NCI-H1105 treated with DMSO at 0.1 percent for 48 hours (cell line): ENCODE measurements at places on chromosomes 6 and 20.

DNA sequence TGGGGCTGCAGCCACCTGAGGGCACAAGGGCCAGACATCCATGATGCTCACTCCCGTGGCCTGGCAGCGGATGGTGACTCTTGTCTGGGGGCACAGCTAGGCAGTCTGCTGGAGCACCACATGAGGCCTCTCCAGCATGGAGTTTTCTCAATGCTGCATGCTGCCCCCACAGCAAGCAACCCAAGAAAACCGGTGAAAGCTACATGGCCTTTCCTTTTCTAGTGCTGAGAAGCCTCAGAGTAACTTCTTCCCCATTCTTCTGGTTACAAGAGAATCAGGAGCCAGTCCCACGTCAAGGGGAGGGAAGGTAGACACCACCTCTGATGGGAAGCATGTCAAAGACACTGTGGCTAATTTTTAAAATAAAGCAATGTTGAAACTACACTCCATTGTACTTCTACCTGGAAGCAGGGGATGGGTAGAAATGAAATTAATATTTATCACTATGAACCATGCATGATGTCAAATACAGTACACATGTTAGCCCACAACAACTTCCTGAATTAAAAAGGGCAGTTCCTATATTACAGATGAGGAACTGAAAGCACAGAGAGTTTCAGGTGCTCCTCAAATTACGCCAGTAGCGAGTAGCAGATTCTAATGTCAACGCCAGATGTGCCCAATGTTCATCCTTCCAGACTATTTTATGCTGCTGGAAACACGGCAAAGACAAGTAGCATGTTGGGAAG lies 101.5 kb downstream of the LAMP5 start:
- DNase-seq = no peak

GRCh38 chr6:52529311-52529710 lies 47.5 kb downstream of the TRAM2 start:
- no peak for DNase-seq

GRCh38 chr6:5438922-5439584 lies 177.7 kb downstream of the FARS2 start:
- DNase-seq = no peak

- DNase-seq = no peak
Observed at GRCh38 chr20:57450419-57450818, 59.2 kb downstream of the RBM38 start.

DNA sequence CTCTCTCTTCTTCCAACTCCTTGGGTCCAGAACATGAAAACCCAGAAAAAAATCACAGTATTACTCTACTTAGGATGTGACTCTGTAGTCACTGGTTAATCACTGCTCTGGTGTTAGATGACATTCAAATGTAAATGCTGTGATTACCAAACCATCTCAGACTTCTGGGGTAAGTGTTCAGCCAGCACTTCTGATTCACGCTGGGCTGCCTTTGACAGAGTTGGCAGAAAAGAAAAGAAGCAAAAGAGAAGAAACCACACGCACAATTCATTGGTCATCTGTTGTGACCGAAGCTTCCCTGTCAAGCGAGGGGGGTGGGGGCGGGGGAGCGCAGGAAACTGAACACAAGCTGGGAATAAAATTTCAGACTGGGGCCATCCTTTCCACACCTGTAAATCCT lies 82.7 kb downstream of the PSMG4 start:
- DNase-seq = no peak

GRCh38 chr20:21203088-21203656 lies 77.3 kb downstream of the KIZ start:
- no peak for DNase-seq

DNA sequence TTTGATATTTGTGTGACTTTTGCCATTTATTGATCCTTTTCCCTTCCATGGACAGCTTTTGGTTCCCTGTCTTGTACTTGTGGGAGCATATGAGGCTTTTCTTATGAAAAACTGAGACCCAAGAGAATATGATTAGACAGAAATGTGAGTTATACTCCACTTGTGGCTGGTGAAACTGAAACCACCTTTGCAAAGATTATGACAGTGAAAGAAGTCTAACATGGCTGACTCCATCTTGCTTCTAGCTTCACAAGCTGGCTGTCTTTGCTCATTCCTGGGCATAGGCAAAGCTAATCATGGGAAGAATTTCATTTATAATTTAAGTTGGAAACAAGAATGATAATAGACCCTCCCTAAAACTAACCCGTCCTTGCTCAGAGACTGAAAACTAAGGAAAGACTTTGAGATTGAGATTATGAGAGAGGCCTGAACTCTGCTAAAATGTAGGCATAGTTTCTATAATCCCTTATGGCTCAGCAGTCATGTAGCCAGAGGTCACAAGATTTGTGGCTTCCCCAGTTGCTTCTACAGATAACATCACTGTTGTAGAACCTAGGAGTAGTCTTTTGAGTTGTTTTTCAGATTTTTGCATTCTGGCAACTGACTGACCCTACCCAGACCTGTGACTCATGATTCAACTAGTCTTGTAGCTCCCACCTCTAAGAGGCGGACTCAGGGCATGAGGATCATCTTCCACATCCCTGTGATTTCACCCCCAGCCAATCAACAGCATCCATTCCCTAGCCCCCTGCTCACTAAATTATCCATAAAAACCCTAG lies 50.9 kb upstream of the CD2AP start:
- DNase-seq = no peak

GRCh38 chr6:2086326-2086965 lies 159.0 kb downstream of the GMDS start:
- no peak for DNase-seq

DNA sequence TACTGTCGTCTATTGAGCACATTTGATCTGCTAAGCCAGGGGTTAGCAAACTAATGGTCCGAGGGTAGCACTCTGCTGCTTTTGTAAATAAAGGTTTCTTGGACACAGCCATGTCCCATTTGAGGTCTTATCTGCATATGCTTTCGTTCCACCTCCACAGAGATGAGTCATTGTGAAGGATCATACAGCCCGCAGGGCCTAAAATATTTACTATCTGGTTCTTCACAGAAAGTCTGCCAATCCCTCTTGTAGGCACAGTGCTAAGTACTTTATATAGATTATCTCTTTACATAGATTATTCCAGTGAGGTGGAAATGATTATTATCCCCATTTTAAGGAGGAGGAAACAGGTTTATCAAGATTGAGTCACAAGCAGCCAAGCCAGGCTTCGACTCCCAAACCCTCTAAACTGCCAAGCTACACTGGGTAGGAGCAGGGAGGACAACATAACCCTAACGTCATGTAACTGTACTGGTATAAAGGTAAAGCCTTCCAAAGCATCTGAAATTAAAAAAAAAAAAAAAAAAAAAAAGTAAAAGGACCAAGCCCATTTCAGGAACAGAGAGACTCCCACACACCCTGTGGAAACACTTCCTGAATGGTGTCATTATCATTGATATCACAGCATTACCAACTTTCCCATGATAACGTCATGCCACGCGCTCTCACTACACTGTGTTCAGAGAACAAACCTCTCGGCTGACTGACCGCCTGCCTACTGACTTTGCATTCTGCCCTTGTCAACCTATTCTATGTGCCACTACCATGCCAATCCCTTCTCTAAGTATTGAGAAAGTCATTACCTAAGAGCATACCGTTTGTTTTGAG lies 101.0 kb downstream of the KIF16B start:
- no peak for DNase-seq

- DNase-seq = no peak
Observed at GRCh38 chr6:70135219-70136160, 167.4 kb downstream of the COL9A1 start.

DNA sequence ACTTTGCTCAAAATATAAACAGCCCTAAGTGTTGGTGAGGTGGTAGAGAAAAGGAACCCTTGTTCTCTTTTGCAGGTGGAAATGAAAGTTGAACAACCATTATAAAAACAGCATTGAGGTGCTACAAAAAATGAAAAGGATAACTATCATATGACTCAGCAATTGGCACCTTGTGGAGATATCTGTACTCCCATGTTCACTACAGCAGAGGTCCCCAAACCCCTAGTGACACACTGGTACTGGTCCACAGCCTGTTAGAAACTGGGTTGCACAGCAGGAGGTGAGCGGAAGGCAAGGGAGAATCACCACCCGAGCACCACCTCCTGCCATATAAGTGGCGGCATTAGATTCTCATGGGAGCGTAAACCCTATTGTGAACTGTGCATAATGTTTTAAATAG lies 267.4 kb upstream of the THEMIS start:
- DNase-seq = no peak

DNA sequence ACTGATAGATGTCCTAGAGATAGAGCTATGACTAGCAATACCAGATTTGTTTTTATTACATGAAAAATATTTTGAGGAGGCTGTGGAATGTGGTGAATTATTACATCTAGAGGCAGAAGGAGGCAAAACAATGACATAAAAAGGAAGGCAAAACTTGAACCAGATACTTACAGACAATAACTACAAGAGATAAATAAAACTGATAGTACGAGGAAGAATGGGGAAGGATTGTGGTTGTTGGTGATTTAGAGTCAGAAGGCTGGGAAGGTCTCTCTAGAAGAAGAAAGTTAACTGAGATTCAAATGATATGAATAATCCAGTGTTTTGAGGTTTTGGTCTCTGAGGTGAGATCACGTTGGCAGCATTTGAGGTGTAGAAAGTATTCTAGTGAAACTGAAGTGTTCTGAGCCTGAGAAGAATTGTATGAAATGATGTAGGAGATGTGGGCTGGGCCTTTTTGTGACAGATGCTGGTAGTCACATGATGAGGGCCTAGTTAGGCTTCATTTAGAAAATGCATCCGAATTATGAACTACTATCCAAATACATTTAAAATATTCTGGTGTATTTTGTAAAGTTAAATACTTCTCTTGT lies 589.1 kb downstream of the EYS start:
- DNase-seq = no peak

DNA sequence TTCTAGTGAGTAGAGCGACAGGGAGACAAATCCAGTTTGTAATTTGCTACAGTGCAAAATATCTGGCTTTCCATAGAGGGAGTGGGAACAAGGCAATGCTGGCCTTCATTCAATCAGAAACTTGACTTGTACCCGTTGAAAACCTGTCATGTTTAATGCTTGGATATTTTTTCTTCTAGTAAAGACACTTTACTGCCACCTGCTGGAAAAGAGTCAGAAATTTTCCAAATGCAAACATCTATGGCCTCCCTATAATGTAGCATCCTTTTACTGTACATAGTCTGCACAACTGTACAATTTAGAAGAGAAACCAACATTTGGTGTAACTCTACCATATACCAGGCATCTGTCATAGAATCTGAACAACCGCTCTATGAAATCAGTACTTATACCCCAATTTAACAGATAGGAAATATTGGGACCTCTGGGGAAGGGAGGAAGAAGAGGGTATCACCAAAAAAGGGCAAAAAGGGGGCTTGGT lies 16.7 kb upstream of the TBC1D20 start:
- peak; percentile 70 for DNase-seq

GRCh38 chr6:26328265-26328844 lies 36.6 kb upstream of the BTN3A2 start:
- no peak for DNase-seq

- DNase-seq = no peak
Observed at GRCh38 chr6:28900577-28901256, 23.1 kb downstream of the TRIM27 start.

- DNase-seq = no peak
Observed at GRCh38 chr6:163797296-163797845, 382.9 kb downstream of the QKI start.

DNA sequence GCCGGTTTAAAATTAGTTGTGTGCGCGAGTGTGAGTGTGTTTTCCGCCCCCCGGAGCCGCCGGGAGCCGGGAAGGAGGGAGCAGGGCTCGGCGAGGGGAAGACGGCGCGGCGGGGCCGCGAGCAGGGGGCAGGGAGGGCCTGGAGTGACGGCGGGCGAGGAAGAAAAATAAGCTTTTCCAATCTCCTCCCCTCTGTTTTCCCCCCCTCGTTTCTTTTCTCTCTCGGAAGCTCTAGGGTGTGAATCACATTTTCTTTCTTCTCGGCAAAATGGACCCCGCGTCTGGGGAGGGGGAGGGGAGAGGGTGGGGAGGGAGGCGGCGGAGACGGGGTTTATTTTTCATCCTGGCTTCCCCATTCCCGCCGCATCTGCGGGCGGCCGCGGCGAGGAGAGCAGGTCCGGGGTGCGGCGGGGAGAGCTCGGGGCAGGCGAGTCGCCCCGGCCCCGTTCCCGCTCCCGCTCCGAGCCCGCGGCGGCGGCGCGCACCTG lies 881 bp downstream of the BICRAL start:
- DNase-seq = peak; percentile 79

DNA sequence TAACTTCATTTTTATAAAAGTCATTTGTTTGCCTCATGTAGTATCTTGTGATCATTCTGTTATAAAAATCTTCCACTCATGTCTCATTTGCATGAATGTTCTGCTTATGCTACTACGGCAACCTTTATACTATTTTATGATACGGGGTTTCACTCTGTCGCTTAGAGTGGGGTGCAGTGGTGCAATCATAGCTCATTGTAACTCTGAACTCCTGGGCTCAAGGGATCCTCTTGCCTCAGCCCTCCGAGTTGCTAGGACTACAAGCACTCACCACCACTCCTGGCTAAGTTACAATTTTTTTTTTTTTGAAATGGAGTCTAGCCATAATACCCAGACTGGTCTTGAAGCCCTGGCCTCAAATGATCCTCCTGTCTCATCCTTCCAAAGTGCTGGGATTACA lies 154.4 kb upstream of the PREP start:
- DNase-seq = no peak

GRCh38 chr6:117463762-117464665 lies 18.5 kb upstream of the DCBLD1 start:
- no peak for DNase-seq

DNA sequence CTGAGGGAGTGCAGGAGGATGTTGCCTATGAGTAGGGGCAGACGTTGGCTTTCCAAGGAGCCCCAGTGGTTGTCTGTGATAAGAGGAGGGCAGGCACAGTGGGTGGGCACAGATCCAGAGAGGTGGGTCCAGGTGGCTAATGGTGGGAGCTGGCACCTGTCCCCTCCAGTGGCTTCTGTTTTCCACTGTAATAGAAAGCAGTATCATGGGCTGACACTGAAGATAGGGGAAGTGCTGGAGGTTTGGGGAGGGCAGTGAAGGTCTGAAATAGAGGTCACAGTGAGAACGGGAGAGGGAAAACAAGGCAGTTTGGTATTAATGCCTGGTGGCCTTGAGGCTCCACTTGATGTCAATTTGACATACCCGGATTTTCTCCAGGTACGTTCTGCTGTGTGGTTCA lies 10.5 kb upstream of the TXNDC5 start:
- DNase-seq = peak; percentile 17

- DNase-seq = no peak
Observed at GRCh38 chr6:147954938-147955337, 387.7 kb upstream of the SASH1 start.

DNA sequence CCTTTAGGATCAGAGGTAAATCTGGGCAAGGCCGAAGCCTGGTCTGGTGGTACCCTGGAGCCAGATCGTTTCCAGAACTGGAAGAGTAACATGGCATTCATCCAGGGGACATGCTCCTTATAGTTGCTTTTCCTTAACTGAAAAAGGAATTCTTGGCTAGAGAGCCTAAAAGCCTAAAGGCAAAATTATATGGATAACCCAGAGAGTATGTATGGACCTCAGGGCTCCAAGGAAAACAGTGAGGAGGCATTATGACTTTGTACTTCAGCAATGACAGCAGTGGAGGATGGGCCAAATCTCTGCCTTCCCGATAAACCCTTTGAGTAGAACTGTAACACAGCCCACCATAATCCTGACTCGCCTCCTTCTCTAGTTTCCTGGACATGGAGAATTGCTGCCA lies 29.3 kb downstream of the ARHGAP18 start:
- no peak for DNase-seq
